Stimulated activated CD4-positive, alpha-beta T cell treated with anti-CD3 and anti-CD28 coated beads, Interleukin-12 subunit alpha, Interleukin-12 subunit beta, amount 100 ng/mL, for 4 hours (primary cell): ENCODE measurements at places on chromosomes 3 and 15.
A peak's percentile ranks its signal among the peaks of the same experiment; 100 is the strongest.

GRCh38 chr3:150761831-150762661 lies 923 bp downstream of the SIAH2 start:
- peak; percentile 33 for DNase-seq

GRCh38 chr3:11539218-11539617 lies 104.5 kb downstream of the VGLL4 start:
- DNase-seq: no peak

- DNase-seq: no peak
These were observed 26.5 kb upstream of the ACTL6A start for GRCh38 chr3:179536256-179536655.

GRCh38 chr3:125194849-125195601 lies 17.5 kb downstream of the SLC12A8 start:
- no peak for DNase-seq
